CD4-positive, alpha-beta memory T cell (primary cell): ENCODE measurements at places on chromosomes 4 and X. TPM values are rescaled to one million over a fixed set of nuclear protein-coding genes. Genes with fewer than 3 reads are reported as not detected.

DNA sequence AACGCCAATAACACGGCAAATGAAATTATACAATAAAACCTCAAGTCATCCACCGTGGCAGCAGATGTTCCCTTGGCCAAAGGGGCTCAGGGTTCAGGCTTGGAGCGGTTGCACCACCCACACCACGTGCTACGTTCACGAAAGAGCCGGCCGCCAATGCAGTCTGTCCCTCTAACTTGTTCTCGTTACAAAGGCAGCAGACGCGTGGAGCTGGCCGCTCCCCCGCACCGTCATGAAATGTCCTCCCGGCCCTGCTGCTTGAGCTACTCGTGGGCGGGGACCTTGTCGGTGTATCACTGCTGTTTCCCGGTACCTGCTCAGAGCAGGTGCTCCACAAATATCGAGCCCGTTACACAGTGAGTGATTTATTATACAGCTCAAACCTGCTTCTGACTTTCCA lies 36.4 kb upstream of the MAN2B2 start:
- no peaks in the 10 kb centered on the region for H3K36me3 ChIP-seq
- no peak overlapping the region for H3K4me3 ChIP-seq

SLC25A5 gene
- 78.4 TPM for total RNA-seq

GRCh38 chr4:600850-601515 lies 24.4 kb upstream of the PDE6B start:
- no peak for DNase-seq
- no peaks in the 10 kb centered on the region for H3K4me1 ChIP-seq
- H3K27me3 ChIP-seq = no peaks in the 10 kb centered on the region

DNA sequence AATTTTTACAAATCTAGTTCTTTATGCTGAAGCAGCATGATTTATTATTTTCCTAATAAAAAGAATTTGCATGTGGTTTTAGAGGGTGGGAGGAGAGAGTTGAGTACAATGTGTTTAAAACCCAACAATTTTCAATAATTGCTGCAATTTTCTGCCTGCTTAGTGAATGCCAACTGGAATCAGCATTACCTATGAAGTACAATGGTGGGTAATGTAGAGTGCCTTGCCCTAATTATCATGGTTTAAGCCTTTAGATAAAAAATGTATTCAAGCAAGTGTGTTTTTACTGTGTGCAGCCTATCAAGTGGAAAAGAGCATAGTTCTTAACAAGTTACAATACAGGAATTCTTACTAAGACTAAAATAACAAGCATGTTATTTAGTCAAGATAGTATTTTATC lies 77.9 kb upstream of the ANKRD50 start:
- H3K27ac ChIP-seq = no peak overlapping the region
- H3K27me3 ChIP-seq = no peaks in the 10 kb centered on the region

DNA sequence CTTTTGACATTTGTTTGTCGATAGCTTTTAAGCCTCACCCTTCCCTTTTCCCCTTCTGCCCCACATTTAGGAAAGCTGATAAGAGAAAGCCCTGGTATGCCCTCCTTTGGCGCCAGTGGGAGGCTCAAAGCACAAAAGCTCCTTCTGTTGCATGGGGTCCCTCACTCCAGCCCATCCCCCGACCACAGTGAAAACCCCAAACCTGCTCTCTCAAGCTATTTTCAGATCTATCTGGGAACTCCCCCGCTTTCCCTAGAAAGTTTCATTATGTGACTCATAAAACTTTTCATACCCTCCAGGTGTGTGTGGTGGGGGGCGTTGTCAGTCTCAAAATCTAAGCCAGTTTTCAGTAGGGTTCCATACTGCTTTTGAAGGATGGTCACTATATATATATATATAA lies 259.0 kb upstream of the PCDH7 start:
- no peaks in the 10 kb centered on the region for H3K36me3 ChIP-seq
- DNase-seq = no peak
- H3K27ac ChIP-seq = no peak overlapping the region
- no peak overlapping the region for H3K4me3 ChIP-seq
- no peaks in the 10 kb centered on the region for H3K27me3 ChIP-seq
- H3K4me1 ChIP-seq = no peaks in the 10 kb centered on the region

DNA sequence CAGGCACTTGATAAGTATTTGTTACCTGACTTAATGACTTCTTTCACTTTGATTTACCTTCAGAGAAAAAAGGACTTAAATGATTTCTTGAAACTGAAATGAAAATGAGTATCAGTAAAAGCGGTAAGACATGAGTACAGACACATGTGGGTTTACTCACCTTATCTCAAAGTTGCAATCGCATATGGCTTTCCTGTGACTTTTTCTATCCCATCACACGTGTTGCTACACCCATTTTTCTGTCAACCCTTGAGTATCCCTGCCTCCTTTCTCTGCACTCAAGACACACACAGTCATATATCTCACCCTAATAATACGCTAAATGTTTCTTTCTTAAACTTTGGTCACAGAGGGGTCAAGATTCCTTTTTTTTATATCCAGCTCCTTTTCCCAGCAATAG lies 11.0 kb upstream of the ARHGEF38 start:
- no peak for DNase-seq
- no peaks in the 10 kb centered on the region for H3K36me3 ChIP-seq
- no peak overlapping the region for H3K4me3 ChIP-seq

- no peak overlapping the region for H3K4me3 ChIP-seq
- no peak overlapping the region for H3K27ac ChIP-seq
Observed at GRCh38 chrX:24341795-24342194, 18.6 kb upstream of the SUPT20HL1 start.
